T-helper 17 cell (primary cell): ENCODE measurements at places on chromosomes 11 and 22. TPM values are rescaled to one million over a fixed set of nuclear protein-coding genes. Genes with fewer than 3 reads are reported as not detected.

The SLC43A3 gene
- total RNA-seq = 12.1 TPM

The OR52E2 gene
- not detected for total RNA-seq

The RTN4R gene
- total RNA-seq = 2.1 TPM

- peaks cover 7% of the 10 kb centered on the region for H3K27me3 ChIP-seq
- H3K4me1 ChIP-seq = no peaks in the 10 kb centered on the region
- no peaks in the 10 kb centered on the region for H3K36me3 ChIP-seq
- H3K27ac ChIP-seq = no peak overlapping the region
- H3K4me3 ChIP-seq = no peak overlapping the region
Measured at GRCh38 chr22:27149921-27150543, 492.6 kb downstream of the MIAT start.
